Posterior cingulate gyrus (tissue), 11 donors: ENCODE measurements at places on chromosomes 3 and 15.
A peak's percentile ranks its signal among the peaks of the same experiment; 100 is the strongest.

DNA sequence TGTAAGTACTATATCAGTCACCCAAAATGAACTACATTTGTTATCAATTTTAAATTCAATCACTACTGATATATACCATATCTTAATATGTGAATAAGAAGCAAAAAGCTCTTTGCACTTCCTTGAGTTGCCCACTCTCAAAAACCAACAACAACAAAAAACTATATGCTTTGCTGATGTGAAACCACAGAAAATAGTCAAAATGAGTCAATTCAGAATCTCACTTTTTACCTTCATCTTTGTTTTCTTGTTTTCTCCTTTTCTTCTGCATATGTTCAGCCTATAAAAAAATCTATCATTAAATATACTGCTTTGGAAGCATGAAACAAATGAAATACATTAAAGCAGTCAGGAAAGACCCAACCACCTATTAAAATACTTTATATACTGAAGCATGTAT lies 80.7 kb downstream of the UBR1 start:
- no peak for DNase-seq

DNA sequence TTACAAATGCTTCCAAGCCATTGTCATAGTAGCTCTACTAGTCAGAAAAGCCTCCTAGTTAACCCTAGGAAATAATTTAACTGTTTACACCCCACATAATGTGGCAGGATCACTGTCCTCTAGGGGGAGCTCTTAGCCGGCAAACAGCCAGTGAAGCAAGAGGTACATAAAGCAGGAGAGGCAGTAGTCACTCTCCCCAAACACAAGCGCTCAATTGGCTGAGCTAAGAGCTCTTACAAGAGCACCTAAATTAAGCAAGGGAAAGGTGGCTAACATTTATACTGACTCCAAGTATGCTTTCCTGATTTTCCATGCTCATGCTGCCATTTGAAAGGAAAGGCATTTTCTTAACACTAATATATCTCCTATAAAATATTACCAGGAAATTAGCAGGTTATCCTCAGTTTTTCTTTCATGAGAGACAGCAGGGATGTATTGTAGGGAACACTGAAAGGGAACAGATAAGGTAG lies 37.6 kb downstream of the NCEH1 start:
- DNase-seq, result peak; percentile 15

GRCh38 chr15:77546050-77546501 lies 86.6 kb downstream of the LINGO1 start:
- no peak for DNase-seq

- DNase-seq, result peak; percentile 73
Measured at GRCh38 chr3:50340448-50341329, at the start of gene RASSF1. Gene RASSF1 (minus strand): TSS chr3:50340836. CDS start chr3:50340805, 31 bp downstream.

- DNase-seq, result no peak
Measured at GRCh38 chr3:62295571-62295970, 77.8 kb downstream of the FEZF2 start.

DNA sequence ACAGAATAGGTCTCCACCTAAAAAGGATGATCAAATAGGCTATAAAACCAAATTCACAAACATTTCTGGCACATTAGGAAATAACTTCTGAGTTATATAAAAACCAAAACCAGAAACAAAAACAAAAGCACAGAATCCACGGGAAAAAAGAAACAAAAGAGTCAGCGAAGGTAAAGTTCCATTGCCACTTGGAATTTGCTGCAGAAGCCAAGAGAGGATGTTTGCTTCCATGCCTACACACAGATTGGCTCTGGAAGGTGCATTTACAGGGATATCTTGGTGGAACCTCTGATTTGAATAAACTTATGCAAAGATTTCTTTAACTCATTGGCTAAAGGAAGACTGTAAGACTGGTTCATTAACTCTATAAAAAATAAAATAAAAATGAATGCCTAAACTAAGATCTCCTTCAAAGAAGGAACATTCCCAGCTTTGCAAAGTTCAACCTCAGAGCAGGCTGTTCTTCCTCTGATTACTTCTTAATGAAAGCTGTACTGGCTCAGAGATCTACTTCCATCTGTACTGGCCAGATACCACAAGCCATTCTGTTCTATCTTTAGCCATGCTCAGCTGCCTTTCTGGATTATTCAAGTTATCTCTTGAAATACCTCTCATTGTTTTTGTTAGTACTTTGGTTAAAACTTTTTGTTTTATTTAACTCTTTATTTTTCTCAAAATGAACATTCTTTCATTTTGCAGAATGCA lies 537.5 kb upstream of the CCDC54 start:
- DNase-seq, result no peak

- DNase-seq, result no peak
Measured at GRCh38 chr3:169509780-169510692, 153.5 kb downstream of the MECOM start.

- DNase-seq, result peak; percentile 66
Measured at GRCh38 chr3:126511291-126511690, 6.3 kb downstream of the UROC1 start.

DNA sequence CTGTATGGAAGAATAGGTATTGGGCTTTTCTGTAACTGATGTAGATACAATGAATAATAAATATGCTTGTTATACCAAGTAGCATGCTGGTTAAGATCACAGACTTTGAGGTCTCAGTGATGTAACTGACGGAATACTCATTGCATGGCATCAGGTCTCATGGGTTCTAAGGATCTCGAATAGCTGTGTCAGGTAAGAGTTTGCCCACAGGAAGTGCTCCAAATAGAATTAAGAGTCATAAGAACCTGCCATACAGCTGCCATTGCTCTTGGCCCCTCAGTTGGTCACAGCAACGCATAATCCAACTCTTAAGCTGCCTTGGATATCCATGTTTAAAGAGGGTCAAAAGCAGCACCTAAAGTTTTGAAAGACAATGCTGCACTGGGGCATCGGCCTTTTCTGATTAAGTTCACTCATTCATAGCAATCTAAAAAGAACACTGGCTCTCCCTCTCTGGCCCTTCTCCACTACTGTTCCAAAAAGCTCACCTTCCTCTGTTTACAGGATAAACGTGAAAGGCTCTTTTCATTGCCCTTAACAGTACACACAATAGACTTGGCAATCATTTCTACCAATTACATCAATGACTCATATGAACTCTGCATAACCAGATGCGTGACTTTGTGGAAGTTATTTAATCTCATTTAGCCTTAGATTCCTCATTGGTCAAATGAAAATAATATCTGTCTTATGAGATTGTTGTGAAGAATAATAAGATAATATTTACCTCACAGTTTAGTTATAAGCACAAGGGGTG lies 74.6 kb downstream of the ZBTB20 start:
- DNase-seq, result no peak
